PC-3 (cell line): ENCODE measurements at places on chromosomes 4 and X.

DNA sequence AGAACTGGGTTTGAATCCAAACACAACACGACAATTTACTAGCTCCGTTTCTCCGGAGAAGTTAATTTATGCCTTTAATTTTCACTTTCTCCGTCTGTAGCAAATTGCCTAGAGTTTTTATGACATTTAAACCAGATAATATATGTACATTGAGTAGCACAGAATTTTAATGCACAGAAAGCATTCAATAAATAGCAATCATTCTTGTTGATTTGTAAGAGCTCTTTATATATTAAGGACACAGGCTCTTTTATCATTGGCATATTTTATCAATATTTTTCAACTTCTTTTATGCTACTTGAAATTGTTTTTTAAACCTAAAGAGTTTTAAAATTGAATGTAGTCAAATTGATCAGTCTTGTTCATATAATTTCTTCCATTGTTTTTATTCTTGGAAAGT, 99.6 kb upstream of the PPP2R3B start:
- DNase-seq = no peak

DNA sequence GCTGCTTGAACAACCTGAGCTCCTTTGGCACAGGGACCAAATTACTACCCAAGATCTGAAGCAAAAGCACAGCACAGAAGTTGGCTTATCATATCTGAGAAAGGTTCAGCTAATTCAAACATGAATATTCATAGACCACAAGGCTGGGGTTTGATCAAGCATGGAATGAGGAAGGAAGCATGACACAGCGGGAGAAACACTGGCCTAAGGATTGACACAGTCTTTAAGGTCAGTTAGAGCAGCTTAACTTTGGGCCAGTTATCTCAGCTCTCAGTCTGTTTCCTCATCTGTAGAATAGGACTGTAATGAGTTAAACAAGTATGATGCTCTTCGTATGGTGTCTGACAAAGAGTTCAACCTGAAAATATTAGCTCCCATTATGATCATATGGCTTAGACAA, 88.5 kb upstream of the CBR4 start:
- DNase-seq = no peak

- no peak for DNase-seq
Observed at GRCh38 chrX:39767446-39767845, 330.3 kb downstream of the BCOR start.

DNA sequence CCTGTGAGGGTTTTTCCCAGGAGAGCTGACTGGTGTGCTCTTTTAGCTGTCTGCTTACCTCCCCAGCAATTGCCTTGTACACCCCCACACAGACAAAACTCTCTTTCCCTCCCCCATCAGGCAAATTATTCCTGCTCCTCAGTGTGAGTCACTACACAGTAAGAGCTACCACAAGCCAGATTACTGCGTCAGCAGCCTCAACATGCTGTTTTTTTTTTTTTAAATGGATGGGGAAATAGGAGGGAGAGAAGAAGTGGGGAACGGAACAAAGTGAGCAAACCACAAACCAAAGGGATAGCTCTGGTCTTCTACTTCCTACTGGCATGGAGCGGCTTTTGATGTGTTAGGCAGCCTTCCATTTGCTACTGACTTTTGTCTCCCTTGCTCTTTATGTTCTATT, 107.5 kb upstream of the ACSL4 start:
- peak; percentile 81 for DNase-seq

DNA sequence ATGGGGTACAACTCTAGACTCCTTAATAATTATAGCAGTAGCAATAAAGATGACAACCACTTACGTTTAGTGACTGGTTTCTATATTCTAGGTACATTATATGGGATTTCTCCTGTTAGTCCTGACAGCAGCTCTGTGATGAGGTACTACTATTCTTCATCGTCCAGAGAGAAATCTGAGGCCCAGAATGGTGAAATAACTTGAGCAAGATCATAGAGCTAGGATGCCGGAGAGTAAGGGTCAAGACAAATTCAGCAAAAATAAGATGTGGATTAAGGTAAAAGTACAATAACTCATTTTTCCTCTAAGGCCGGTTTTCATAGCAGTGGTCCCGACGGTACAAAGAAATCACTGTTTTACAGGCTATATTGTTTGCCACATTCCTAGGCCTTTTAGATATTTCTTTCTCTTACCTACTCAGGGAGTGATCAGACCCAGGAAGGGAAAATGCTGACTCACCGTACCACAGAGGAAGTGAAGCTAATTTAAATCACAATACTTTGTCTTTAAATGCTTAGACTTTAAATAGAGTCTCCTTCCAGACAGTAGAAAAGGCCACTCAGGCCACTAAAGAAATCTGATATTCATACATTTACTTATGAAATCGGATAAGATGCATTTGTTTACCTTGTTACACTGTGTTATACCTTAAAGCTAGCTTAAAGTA, 2023.0 kb upstream of the AGA start:
- peak; percentile 54 for DNase-seq

DNA sequence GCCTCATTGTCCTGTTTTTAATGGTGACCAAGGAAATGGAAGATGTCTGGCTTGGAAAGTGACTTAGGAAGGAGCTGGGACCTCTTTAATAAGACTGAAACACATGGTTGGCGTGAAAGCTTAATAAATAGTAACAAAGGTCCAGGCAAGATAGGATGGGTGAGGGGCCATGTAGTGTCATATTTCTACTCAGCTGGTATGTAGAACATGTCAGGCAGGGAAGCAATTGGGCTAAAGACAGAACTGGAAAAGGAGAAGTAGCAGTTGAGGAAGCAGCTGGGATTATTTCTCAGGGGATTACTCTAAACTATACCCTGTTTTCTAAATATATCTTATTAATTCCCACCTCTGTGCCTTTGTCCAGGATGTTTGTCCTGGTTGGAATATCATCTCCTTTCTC, 18.6 kb downstream of the ITGB1BP2 start:
- DNase-seq = no peak
